ENCODE measurements at places on chromosomes 5 and 9.

DNA sequence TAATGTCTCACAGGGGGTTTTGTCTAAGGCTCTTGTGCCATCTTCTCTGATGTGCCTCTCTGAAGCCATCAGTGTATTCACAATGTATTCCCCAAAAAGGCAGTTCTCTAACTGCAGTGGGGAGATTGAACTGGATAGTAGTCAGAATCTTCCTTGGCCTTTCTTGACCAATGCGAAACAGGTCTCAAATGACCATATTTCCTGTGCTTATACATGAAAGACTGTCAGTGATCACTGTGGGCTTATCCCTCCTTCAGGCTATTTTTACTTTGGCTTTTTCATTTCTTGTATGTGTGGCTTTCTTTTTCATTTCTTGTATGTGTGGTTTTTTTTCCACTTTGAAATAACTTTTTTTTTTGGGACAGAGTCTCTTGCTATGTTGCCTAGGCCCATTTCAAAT, 19.7 kb downstream of the HMGXB3 start:
- DNase-seq: no peak

DNA sequence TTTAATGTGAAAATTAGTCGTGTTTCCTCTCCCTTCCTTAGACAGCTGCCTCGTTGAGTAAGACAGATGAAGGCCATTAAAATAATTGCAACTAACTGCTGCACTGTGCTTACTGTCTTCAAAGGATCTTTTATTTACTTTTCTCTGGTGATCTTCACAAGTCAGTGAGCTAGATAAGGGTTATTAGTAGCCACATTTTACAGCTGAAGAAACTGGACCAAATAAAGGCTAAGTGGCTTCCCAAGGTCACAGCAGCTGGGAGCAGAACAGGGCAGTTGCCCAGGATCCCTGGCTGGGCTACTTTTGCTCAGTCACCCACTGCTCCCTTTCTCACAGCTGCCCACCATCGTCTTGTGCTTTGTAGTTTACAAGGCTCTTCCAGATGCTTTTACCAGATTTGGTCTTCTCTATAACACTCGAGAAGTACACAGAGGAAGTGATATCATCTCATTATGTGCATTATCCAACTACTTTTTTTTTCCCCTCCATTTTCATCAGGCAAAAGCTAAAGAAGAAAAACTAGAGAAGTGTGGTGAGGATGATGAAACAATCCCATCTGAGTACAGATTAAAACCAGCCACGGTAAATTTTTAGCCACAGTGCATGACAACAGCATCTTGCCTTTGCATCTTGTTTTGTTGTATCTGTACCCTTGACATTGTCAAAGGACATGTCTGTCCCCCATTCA, 61.8 kb downstream of the ERAP1 start:
- DNase-seq: no peak

- DNase-seq: peak; percentile 32
These were observed 139.5 kb upstream of the SLC27A6 start for GRCh38 chr5:128825826-128826225.

- DNase-seq: no peak
These were observed 307.3 kb downstream of the MLLT3 start for GRCh38 chr9:20314981-20315380.

DNA sequence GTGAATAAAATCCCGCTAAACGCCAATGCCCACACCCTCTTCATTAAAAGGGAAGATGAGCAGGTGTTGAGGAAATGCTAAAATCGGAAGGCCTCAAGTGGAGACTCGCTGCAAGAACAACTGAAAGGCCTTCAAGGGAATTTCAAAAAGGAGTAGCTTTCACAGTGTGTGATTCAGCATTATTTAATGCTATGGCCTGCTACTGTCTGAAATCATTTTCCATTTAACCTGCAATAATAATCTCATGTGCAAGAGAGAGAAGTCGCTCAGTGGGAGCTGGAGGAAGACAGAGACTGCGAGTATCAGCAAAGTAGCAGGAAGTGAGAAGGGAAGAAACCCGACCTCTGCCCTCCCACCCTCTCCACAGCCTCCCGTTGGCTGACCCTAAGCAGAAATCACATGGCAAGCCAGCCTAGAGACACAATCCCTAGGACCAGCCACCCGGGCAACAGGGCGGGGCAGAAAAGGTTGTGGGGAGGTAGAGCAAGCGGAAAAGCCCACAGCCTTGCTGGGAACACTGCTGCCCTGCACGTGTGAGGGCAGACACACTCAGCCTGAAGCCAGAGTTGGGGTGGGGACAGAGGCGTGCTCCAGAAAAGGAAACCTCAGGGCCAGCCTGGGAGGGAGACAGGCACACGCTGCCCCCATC, 39.9 kb upstream of the CTSL start:
- DNase-seq: peak; percentile 24

DNA sequence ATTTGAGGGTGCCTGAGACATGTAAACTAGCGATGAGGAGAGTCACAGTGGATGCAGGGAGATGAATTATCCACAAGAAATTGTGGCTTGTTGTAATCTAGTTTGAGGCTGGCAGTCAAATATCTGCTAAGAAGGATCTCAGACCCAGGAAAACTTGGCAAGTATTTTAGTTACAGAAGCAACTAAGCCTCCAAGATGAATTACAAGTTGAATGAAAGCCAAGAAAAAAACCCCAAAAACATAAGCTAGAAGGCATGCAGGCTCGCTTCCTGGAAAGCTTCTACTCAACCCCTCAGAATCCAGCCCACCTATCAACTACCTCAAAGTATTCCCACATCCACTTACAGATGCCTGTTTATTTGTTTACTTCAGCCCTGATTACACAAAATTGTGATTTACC, 696.9 kb downstream of the MAT2B start:
- DNase-seq: no peak

Data from epithelial cell of esophagus (primary cell).